ENCODE measurements at places on chromosomes 13 and 19. TPM values are rescaled to one million over a fixed set of nuclear protein-coding genes. Genes with fewer than 3 reads are reported as not detected.

FXYD3 gene
- total RNA-seq, result not detected

MAP4K1 gene
- 0.95 TPM for total RNA-seq

SIGLEC12 gene
- not detected for total RNA-seq

ZIC2 gene
- total RNA-seq, result not detected

ZNF681 gene
- 3.3 TPM for total RNA-seq

ZNF556 gene
- 6.7 TPM for total RNA-seq

RASIP1 gene
- total RNA-seq, result 14.2 TPM

RNF225 gene
- total RNA-seq, result not detected

SELENOV gene
- total RNA-seq, result not detected

DOCK6 gene
- total RNA-seq, result 31.4 TPM

IQCN gene
- total RNA-seq, result 15.9 TPM

KCNN4 gene
- 2.6 TPM for total RNA-seq

DLL3 gene
- total RNA-seq, result 0.33 TPM

WDR87 gene
- not detected for total RNA-seq

UBE2L5 gene
- 0.15 TPM for total RNA-seq

KIR3DL2 gene
- total RNA-seq, result not detected

FAM216B gene
- total RNA-seq, result 0.24 TPM

SIGLEC8 gene
- total RNA-seq, result 0.25 TPM

MYO1F gene
- total RNA-seq, result 13.6 TPM

ZNF221 gene
- total RNA-seq, result 2.2 TPM

KIR2DL4 gene
- total RNA-seq, result not detected

ETV2 gene
- total RNA-seq, result 1.4 TPM

ZNF600 gene
- 6.4 TPM for total RNA-seq

ADGRE2 gene
- 1.9 TPM for total RNA-seq

CEACAM21 gene
- total RNA-seq, result not detected

IZUMO2 gene
- not detected for total RNA-seq

TNNI3 gene
- total RNA-seq, result 0.66 TPM

LRG1 gene
- 3.6 TPM for total RNA-seq

CPAMD8 gene
- total RNA-seq, result 7.5 TPM

C3 gene
- 1,700 TPM for total RNA-seq

ZNF497 gene
- 2.5 TPM for total RNA-seq

GRK1 gene
- not detected for total RNA-seq

Data from ovary (tissue), 10 donors.